ENCODE measurements at places on chromosomes 16 and 17.

- no peak for DNase-seq
Observed at GRCh38 chr17:8946476-8946875, 19.0 kb downstream of the PIK3R5 start.

DNA sequence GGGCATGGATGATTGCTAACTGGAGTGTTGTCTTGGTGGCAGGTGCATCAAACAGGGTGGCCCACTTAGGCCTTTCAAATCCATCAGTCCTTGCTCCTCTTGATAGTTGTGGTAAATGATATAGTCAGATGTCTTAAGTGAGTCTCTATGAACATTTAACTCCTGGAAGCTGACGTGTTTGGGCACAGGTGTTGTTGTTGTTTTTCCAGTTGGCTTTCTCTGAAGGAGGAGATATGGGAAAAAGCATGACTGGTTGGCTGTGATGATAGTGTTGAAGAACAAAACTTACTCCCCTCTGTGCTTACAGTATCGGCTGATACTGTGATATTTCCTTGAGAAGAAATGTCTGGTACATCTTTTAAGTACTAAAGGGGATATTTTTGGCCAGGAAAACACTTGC is 18.0 kb downstream of the TNRC6A start:
- no peak for DNase-seq

- DNase-seq: no peak
Observed at GRCh38 chr16:30401768-30402425, 5.5 kb upstream of the ZNF771 start.

- DNase-seq: no peak
Observed at GRCh38 chr17:67178555-67178954, 66.4 kb downstream of the HELZ start.

DNA sequence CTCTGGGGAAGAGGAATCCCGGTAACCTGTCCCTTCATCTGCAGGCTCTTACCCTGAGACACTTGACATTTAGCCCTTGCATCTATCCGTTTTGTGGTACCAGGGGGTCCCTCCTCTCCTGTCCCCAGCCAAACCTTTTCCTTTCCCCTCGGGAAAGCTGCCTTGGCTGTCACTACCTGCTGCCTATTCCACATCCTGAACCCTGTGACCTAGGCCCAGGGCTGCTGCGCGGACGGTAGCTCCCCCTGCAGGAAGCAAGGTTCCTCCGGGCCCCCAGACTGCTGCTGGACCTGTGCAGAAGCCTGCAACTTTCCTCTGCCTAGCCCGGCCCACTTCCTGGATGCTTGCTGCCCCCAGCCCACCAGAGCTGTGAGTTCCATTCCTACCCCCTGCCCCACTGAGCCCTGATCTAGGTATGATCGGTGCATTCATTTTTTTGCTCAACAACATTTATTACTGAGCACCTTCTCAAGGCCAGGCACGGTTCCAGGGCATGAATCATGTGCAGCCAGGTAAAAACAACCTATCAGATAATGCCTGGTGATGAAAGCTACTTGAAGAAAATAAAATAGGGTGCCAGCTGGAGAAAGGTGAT is 10.5 kb upstream of the ALDOA start:
- DNase-seq: peak; percentile 78

Data from RWPE1 (cell line).